CD4-positive, alpha-beta T cell (primary cell): ENCODE measurements at places on chromosomes 4 and X.

GRCh38 chrX:63702556-63702955 lies 82.5 kb downstream of the ARHGEF9 start:
- DNase-seq: no peak

GRCh38 chr4:88779431-88779830 lies 81.8 kb upstream of the NAP1L5 start:
- DNase-seq: no peak

- peak; percentile 66 for DNase-seq
Measured at GRCh38 chrX:107678957-107679740, 50.8 kb downstream of the PRPS1 start.

GRCh38 chrX:118272242-118272641 lies 73.7 kb upstream of the WDR44 start:
- DNase-seq: no peak

DNA sequence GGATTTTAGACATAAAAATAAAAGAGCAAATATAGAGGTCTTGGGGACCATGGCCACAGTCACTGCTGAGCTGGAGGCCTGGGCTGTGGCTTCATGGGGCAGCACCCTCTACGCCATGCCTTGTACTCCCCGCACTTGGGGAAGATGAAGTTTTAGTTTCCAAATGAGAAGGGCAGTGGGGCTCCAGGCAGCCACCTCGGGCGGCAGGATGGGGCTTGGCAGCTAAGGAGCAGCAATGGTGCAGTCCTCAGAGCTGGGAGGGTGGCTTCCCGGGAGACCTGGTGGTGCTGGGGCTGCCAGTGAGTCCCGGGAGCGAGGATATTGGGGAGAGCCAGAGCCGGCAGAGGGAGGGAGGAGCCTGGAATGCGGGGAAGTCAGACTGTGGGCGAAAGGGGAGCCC lies 2.4 kb downstream of the CXCR3 start:
- DNase-seq: no peak

GRCh38 chrX:97564496-97564895 lies 680.8 kb downstream of the RPA4 start:
- DNase-seq: no peak

GRCh38 chr4:55977811-55978210 lies 29.1 kb downstream of the CEP135 start:
- no peak for DNase-seq

GRCh38 chrX:71917621-71918343 lies 7.1 kb downstream of the NHSL2 start:
- DNase-seq: no peak

- DNase-seq: no peak
Measured at GRCh38 chr4:171983935-171984805, 171.0 kb downstream of the GALNTL6 start.

DNA sequence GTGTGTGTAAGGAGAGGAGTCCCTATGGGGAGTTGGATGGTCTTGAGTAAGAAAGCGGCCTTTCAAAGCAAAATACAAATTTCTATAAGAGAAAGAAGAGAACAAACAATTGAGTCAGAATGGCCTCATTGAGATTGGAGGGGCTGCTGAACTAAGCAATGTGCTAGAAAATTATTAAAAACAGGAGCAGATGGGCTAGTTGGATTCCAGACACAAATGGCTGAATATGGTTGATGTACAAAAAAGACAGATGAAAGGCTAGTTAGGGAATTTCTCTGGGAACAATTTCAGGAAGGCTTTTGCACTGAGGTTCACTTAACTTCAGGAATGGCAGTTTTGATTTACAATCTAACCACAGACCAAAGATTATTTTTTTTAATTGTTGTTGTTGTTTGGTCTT lies 1806.8 kb upstream of the TENM3 start:
- no peak for DNase-seq

- no peak for DNase-seq
Measured at GRCh38 chr4:33592701-33593100, 2651.6 kb downstream of the ARAP2 start.

GRCh38 chrX:30930679-30931078 lies 41.6 kb upstream of the TAB3 start:
- no peak for DNase-seq

DNA sequence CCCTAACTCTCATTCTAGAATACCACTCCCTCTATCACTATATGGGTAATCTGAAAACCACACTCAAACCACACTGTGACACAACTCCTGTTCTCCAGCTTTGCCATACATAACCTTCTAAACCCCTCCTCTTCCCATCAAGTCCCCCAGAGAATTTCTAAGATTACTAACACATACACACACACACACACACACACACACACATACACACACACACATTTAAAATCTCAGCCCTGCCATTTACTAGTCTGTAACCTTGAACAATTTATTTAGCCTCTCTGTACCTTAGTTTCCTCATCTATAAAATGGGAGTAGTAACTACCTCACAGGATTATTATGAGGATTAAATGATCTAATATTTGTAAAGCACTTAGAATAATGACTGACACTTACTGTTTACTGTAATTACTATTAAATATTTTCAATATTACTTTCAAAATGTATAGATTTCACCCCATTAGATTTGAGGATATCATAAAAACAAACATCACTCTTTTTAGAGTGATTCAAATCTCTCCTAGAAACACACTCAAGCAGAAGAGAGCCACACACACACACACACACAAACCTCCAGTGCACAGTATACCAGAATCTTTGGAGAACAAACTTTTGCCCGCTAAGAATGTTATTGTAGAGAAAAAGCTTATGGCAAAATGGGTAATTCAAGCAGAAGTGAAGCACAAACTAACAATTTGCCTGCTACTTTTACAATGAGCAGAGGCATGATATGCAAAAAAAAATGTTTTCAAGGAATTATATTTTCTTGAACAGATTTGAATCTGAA lies 3.8 kb downstream of the ANKRD50 start:
- DNase-seq: no peak

DNA sequence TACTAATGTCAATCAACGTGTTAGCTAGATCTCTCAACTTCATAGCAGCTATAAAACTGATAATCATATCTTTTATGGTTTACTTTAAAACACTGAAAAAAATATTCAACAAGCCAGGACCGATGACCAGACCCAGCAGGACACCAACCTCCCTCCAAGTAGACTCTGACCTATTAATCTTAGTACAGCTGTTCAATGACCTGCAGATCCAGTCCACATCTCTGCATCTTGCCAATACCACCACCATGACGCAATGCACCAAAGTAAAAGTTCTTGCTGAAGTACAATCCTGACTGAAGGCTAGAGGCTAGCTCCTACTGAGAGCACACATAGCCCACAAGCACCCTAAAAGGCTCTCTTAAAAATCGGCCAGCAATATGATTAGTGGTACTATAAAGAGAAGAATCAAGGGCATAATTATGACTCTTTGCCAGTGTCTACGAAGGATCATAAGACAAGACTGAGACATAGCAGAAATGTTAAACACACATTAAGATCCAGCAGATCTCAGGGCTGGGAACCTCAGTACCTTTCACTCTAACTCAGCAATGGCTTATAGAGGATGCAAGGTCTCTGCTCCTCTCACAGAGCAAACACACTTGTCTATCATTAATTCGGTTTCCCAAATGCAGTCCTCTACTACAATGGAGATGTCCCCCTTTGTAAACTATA lies 7.6 kb downstream of the MED14 start:
- no peak for DNase-seq
